Posterior vena cava (tissue), 2 donors: ENCODE measurements at places on chromosomes 5 and 9. TPM values are rescaled to one million over a fixed set of nuclear protein-coding genes. Genes with fewer than 3 reads are reported as not detected.

DNA sequence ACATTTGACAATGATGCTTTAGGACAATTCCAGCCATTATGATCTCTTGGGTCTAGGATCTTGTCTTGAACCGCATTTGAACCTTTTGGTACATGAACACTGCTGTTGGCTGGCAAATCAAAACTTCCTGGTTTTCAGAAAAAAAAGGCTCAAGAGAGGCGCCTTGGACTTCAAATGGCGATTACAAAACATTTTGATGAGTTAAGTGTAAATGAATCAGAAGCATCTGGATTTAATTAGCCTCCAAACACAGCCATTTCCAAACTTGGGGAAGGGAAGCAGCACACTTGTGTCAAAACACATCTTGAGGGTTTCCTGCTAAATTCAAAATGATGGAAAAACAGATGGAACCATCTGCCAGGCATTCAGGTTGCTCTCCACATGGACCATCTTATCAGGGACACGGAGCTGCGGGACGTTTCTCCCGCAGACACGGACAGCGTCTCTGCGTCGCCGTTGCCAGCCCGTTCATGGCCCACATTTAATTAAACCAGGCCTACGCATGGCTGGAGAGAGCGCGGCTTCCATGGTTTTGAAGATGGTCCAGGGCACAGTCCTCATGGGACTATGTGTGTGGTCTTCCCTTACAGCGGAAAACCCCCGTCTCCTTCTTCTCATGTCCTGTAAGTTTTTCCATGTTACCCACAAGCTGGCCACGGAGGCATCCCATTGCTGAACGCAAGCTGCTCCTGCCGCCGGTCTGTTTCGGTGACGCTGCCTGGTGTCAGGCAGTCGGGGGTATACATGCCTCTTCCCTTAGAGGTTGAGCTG, 55.8 kb upstream of the PTCH1 start:
- no peak for DNase-seq

DNA sequence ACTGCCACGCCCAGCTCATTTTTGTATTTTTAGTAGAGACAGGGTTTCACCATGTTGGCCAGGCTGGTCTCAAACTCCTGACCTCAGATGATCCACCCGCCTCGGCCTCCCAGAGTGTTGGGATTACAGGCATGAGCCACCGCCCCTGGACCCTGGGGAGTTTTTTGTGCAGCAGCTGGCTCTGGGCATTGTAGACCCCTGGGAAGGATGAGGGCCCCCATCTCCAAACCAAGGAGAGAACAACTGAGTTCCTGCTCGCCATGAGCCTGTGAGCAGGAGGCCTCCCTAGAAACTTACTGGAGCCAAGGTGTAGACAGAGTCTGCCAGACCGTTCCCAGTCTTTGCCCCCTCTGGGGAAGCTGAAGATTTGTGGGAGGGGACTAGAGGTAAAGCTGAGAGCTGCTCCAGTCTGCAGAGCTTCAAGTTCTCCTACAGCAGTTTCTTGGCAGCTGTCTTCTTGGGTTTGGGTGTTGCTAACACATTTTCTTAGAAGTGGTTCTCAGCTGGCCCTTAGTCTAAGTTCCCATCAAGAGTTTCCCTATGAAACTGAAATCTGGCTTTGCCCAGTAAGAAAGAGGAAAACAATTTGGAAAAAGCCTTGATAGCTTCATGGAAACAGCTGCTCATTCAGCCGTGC, 12.4 kb downstream of the NUDT2 start:
- peak; percentile 64 for DNase-seq

DNA sequence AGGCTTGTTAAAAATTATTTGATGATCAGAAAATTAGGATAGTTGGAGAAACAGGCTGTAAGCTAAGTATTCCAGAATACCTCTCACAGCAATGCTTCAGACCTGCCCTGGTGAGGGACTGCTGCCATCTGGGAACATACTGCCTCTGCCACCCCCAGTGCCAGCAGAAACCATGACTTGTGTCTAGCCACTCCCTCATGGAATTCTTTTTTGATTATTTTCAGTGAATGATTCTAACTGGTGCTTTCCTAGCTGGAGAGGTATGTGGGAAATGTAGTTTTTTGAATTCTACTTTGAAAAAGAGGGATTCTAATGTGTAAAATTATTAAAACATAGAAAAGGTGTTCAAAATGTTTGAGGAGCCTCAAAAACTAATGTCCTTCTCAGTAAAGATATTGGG, 126.3 kb downstream of the HMHB1 start:
- DNase-seq = no peak

Gene PCDHAC2
- total RNA-seq = 0.32 TPM
